ENCODE measurements at places on chromosomes 5 and 9.

DNA sequence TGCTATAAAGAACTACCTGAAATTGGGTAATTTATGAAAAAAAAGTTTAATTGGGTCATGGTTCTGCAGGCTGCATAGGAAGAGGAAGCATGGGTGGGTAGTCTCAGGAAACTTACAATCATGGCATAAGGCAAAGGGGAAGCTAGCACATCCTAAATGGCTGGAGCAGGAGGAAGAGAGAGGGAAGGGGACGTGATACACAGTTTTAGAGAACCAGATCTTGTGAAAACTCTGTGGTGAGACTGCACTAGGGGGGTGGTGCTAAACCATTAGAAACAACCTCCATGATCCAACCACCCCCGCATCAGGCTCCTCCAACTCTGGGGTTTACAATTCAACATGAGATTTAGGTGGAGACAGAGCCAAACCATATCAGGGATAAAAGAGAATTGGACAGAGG lies 624.2 kb downstream of the PRR16 start:
- DNase-seq = no peak

GRCh38 chr9:136361754-136362449 lies 1.6 kb downstream of the DNLZ start:
- no peak for DNase-seq

- no peak for DNase-seq
Observed at GRCh38 chr9:89911721-89912604, 307.2 kb downstream of the GADD45G start.

DNA sequence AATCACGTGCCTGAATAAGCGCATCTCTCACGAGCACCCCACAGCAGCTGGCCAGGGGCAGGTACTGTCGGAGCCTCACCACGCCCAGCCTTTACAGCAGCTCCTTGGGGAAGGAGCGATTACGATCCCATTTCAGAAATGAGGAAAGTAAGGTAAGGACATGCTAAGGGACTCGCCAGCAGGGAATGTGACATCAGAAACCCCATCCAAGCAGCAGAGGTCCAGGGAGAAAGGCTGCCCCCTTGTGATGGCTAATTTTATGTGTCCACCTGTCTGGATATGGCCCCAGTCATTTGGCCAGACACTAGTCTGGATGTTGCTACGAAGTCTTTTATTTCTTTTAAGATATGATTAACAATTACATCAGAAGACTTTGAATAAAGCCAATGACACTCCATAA lies 77.3 kb downstream of the UBE2QL1 start:
- peak; percentile 58 for DNase-seq

DNA sequence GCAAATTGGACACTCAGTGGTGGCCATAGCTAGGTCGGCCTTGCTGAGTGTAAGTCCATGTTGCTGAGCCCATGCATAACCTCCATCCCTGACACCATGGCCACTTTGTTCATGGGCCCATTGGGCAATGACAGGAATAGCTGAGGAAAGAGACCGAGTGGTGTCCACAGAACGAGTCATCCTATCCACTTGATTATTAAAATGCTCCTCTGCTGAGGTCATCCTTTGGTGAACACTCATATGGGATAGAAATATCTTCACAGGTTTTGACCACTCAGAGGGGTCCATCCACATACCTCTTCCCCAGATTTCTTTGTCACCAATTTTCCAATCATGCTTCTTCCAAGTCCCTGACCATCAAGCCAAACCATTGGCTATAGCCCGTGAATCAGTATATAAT lies 63.6 kb downstream of the PPIC start:
- DNase-seq = no peak

DNA sequence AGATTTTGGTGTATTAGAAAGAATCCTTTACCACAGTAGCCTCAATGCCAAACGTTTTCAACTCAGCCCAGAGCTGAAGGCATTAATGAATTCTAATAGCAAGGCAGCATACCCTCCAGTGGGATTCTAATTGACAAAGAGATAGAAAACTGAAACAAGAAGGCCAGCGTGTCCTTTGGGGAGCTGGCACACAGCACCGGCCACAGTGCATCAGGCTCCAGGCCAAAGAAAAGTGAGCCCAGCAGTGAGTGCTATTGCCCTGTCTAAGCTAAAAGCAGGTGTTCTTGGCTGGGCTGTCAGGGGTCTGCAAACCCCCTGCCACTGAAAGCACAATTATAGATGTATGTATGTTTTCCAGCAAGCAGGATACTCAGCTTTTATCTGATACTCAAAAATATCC lies 40.4 kb downstream of the PPIC start:
- no peak for DNase-seq

DNA sequence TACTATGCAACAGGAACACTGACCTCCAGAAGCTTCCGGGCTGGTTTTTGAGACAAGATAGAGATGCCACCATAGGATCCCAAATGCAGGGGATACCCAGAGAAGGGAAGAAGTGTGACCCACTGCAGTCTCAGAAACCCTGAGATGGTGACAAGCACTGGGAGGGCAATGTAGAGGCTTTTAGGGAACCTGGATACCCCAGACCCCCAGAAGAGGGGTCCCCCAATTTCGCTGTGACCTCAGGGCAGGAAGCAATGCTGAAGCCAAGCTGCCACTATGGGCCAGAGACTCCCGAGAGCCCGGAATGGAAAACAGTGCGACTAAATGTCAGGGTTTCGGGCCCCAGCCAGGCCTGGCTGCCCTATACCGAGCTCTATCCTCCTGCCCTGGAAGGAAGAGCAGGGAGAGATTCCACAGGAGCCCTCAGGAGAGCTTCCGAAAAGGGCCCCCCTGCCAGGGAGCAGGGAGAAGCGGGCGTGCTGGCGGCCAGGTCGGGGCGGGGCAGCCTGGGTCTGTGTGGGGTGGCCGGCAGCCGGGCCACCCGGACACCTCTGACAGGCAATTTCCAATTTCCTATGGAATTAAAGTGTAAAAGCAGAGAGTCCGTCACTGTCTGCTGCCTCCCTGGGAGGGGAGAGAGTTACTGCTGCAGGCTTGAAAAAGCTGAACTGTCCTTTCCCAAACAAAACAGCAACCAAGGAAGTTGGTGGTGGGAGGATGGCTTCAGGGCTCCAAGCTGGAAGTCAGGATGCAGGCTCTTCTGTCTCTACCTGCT lies 154.2 kb downstream of the FGF18 start:
- no peak for DNase-seq

- DNase-seq = peak; percentile 81
Observed at GRCh38 chr5:139658928-139659667, 10.9 kb downstream of the CXXC5 start.

DNA sequence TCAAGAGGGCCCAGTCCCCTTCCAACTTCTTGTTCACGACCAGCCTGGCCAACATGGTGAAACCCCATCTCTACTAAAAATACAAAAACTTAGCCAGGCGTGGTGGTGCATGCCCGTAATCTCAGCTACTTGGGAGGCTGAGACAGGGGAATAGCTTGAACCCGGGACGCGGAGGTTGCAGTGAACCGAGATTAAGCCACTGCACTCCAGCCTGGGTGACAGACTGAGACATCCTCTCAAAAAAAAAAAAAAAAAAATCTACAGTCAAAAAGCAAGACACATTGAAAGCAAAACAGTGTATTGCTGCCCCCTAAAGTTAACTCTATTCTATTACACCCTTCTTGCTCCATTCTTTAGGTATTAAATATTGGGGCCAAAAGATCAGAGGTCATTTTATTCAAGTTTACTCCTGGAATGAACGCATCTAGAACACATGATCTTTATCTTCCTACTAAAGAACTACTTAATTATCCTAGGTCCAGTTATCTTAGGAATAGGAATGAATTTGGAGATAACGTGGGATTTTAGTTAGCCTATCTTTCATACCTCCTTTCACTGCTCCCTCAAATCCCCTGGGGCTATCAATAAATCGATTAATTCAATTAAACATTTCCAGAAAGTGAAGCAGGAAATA lies 2.4 kb downstream of the ATG12 start:
- DNase-seq = peak; percentile 39

GRCh38 chr5:72543365-72543764 lies 36.2 kb upstream of the ZNF366 start:
- no peak for DNase-seq

GRCh38 chr5:139473565-139473964 lies 2.8 kb downstream of the SMIM33 start:
- DNase-seq = no peak

DNA sequence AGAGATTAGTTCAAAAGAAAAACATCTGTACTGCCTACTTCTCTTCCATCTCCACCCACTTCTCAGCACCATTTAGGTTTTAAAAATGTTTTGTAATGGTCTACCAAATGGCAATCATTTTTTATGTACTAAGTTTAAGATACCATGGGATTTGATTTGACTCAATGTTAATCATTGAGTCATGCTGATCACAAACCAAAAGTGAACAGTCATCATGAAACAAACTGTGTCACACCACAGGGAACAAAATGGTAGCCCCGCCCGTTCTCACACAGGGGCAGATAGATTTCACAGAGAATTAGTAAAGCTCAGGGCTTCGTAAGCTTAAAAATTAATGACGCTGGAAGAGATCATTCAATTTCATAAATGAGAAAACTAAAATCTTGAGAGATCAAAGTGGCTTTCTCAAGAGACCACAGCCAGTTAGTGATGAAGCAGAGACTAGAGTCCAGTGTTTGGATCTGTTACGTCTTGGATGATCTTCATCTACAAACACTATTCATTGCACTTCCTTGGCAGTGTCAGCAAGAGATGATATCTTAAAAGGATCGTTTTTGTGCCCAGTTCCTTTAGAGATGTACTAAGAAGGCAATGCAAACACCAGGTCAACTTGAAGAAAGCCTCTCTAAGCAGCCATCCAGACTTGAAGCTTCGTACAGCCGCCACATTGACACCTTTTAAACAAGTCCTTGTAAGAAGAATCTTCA lies 33.9 kb upstream of the TRIO start:
- no peak for DNase-seq

- no peak for DNase-seq
Observed at GRCh38 chr5:148378670-148379069, 5.1 kb upstream of the FBXO38 start.

DNA sequence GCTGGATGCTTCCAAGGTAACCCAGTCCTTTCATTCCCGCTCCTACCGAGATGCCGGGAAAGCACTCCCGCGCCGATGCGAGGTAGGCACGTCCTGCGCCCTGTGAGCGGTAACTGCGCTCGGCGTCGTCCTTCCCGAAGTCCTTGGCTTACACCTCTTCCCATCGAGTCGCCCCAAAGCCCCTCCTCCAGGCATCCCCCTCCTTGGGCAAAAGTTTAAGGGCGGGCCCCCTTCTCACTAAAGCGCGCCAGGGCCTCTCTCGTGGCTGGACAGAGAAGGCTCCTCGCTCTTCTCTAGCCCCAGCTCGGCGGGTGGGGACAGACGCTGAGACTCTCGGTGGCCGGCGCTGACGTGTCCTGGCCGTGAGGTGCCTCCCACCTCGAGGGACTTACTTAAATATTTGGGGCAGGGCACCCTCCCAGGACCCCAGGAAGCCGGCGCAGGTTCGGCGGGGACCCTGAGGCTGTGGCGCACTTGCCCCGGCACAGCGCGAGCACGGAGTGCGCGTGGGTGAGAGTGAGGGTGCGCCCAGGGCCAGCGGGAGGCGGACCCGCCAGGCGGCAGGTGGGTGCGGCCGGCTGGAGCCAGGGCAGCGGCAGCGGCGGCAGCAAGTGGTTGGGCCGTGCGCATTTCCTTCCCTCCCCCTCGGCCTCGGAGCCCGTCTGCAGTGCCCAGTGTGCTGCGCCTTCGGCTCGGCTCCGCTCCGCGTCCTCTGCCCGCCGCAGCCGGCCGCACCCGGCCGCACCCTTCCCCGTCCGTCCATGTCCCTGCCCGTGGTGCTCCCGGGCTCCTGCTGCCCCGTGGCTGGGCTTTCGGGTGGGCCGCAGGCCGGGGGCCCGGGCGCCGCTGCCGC lies at the start of gene ENTREP1:
Gene ENTREP1 (plus strand): TSS at position 667 of the 853 bp plus-strand sequence. CDS start 95 bp downstream, at position 762.
- peak; percentile 50 for DNase-seq

DNA sequence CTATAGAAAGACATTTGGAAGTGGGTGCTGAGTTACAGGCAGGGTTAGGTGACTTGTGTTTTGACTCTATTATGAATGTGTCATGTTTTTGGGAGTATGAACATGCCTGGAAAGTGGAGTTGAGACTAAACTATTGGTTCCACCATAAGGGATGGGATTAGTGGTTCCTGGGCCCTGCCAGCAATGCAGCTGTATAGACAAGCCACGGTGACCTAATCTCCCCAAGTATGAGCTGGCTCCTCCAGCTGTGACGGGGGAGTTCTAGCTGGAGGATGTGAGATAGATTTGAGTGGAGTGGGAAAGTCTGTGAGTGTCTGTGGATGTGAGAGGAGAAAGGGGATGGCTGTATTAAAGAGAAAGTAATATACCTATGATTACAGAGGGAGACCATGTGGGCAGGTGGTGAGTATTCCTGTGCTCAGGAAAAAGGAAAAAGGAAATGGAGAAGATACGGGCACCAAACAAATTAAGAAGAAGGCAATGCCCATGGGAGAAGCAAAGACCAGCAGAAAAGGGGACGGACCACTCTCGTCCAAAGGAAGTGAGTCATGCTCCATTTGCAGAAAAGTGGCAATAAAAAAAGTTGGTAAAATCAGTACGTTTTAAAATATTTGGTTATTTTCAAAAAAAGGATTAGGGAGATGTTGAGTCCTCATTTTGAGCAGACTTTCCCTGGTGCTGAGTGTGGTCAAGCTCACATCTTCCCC lies 48.3 kb upstream of the ICE1 start:
- DNase-seq = no peak

DNA sequence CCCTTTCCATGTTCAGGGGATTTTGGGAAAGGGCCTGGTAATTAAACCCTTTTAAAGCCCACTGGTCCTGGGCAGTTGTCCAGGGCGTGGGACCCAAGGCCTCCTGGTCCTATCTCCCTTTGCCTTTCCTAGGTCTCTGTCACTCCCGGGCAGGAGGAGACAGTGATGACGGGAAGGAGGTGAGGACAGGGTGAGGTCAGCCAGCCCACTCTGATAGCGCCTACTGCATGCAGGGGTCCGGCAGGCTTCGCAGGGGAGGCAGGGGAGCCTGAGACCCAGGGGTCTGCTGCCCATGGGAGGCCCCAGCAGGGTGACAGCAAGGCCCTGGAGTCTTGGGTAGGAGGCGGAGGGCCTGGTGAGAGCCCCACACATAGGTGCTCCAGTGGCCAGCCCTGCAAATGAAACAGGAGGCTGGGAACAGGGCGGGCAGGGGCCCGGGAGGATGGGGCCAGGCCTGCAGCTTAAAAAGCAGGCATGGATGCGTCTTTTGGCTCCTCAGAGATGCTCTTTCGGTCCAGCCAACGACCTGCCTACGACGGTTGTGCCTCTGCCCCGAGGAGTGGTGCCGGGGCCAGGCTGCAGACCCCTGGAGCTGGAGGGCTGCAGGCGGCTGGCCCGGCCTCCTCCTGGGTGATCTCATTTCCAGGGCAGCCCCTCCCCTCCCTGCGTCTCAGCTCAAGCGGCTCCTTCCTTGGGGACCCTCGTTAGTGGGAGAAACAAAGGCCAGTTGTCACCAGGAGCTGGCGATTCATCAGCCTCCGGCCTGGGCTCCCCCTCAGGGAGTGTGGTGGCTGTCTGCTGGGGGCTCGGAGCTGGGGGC lies 6.7 kb upstream of the RXRA start:
- DNase-seq = no peak

GRCh38 chr9:104921067-104921741 lies 6.8 kb downstream of the ABCA1 start:
- no peak for DNase-seq

Data from HuH-7 (cell line).